ENCODE measurements at places on chromosomes 13 and 19. TPM values are rescaled to one million over a fixed set of nuclear protein-coding genes. Genes with fewer than 3 reads are reported as not detected.

GDF15 gene
- polyA plus RNA-seq, result 18.3 TPM

CYP2F1 gene
- polyA plus RNA-seq, result 1.1 TPM

RRAS gene
- 31.0 TPM for polyA plus RNA-seq

PPM1N gene
- 30.1 TPM for polyA plus RNA-seq

PLIN4 gene
- polyA plus RNA-seq, result 0.19 TPM

MVB12A gene
- 36.6 TPM for polyA plus RNA-seq

LIPE gene
- 4.3 TPM for polyA plus RNA-seq

PRODH2 gene
- not detected for polyA plus RNA-seq
